ENCODE measurements at places on chromosomes 1 and 21.

GRCh38 chr1:107669996-107670395 is 295.0 kb downstream of the VAV3 start:
- DNase-seq: no peak

DNA sequence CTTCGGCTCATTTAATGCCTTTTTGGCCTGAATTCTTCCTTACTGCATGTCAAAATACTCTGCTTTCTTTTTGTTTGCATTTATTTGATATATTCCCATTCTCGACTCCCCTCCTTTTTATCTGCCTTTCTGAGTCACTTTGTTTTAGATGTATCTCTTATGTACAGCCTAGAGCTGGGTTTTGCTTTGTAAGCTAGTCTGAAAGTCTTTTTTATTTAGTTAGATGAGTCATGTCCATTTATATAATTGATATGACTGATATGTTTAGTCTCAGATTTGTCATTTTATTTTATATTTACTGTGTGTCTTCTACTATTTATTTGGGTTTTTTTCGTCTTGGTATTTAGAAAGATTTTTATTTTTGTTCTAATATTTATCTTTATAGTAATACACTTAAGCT is 33.6 kb upstream of the GNG5 start:
- no peak for DNase-seq

DNA sequence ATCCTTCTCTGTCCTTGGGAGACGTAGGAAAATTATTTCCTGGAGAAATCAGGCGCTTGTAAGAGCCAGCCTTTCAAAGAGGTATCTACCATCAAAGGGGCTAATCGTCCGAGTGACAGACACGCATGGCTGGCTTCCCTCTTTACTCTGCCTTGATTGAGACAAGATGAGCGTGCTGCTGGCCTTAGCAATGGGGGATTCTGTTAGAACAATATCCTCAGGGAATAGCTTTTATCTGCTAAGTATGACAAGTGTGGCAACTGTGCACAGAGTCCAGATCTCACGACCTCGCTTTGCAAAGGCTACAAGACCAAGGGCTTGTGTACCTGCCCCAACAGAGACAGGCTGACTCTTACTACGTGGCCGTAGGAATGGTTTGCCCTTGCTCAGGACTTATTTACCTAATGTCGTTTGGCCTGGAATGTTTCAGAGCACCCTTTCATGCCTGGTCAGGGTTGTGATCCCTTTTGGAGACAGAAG is 417.1 kb downstream of the KIF26B start:
- no peak for DNase-seq

DNA sequence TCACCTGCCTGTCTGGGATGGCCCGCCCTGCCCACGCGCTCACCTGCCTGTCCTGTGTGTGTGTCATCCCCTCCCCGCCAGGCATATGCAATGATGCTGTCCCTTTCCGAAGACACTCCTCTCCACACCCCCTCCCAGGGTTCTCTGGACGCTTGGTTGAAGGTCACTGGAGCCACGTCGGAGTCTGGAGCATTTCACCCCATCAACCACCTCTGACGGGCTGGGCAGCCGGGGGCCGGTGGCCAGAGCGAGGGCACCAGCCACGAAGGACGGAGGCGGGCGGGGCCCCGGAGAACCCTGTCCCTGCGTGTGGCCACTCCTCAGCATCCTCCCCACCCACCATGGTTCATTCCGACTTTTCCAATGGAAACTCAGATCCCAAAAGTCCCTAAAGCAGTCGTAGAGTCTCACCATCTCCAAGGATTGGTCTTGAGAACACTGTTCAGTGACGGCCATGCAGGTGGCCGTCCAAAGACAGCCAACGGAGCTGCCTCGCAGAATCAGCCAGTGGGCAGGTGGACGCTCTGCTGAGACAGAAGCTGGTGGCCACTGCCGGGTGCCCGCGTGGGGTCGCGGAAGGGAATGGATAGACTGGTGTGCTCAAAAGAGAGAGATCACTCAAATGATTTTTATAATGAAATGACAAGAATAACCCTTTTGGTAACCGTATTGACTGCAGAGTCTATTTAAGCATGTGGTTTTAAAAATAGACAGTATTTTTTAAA is 20.7 kb upstream of the ARHGEF16 start:
- DNase-seq: no peak

DNA sequence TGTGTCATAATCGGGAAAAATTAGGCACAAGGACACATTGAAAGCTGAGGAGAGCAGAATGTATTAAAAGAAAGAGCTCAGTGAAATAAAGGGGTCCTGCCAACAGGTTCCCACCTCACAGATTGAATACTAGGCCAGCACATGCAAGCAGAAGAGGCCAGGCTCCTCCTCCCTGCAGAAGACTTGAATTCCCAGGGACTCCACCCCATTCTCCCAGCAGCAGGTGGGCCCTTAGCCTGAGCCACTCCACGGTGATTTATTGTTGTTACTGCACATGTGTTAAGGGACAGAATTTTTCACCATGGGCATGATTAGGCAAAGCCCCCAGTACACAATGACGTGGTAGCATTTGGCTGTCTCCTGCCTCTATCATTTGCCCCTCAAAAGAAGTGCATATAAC is 1844.7 kb downstream of the NCAM2 start:
- DNase-seq: no peak

- DNase-seq: no peak
These were observed 9.1 kb downstream of the IBA57 start for GRCh38 chr1:228174482-228175315.

DNA sequence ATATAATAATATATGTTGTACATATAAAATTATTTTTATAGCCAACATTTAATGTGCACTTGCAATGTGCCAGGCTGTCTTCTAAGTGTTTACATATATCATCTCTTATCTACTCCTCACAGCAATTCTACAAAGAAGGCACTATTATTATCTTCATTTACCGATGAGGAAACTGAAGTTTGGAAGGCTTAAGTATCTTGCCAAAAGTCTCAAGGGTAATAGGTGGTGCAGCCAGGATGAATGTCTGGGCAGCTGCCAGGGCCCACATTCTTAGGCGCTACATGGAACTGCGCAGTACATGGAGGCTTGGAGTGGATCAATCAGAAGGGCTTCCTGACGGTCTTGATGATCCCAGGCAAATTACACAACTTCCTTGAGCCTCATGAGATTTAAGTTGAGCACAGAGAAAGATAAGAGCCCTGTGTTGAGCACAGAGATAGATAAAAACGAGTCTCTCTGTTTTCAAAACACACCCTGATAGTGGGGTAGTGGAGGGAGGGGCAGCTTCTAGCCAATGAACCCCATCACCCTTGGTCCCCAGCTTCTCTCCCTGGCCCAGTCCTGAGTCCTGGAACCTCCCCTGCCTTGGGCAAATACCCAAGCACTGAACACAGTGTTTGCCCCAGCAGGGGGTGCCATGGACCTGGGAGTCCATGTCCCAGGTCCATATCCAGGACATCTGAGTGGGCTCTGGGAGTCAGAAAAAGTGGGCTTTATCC is 9.2 kb downstream of the POU3F1 start:
- DNase-seq: no peak

All from CD4-positive, CD25-positive, alpha-beta regulatory T cell (primary cell).